Fibroblast of lung (primary cell): ENCODE measurements at places on chromosomes 16 and 17. TPM values are rescaled to one million over a fixed set of nuclear protein-coding genes. Genes with fewer than 3 reads are reported as not detected.

Gene TIMM22
- polyA plus RNA-seq = 17.4 and 21.9 TPM in 2 replicates

Gene EMP2
- 36.2 and 36.8 TPM in 2 replicates for polyA plus RNA-seq

Gene ARHGDIG
- 0.12 and 0.30 TPM in 2 replicates for polyA plus RNA-seq

Gene NLRC5
- polyA plus RNA-seq = 18.8 and 22.2 TPM in 2 replicates

Gene PERCC1
- polyA plus RNA-seq = not detected in 2 replicates

Gene ASB16
- polyA plus RNA-seq = 0.07 TPM in 1 of 2 replicates, not detected in the other

Gene MAP2K6
- polyA plus RNA-seq = 2.6 and 2.7 TPM in 2 replicates

Gene CCL13
- 1.7 TPM in 1 of 2 replicates, not detected in the other for polyA plus RNA-seq

Gene ATAD5
- polyA plus RNA-seq = 1.6 and 3.3 TPM in 2 replicates

Gene TPSB2
- polyA plus RNA-seq = not detected in 2 replicates

Gene UQCRC2
- polyA plus RNA-seq = 181 and 207 TPM in 2 replicates

Gene TRIM47
- 2.2 and 4.8 TPM in 2 replicates for polyA plus RNA-seq

Gene SLC5A10
- polyA plus RNA-seq = not detected in 2 replicates

Gene CHP2
- polyA plus RNA-seq = not detected in 2 replicates

Gene C17orf67
- 0.45 and 0.54 TPM in 2 replicates for polyA plus RNA-seq

Gene HYDIN
- polyA plus RNA-seq = 0.26 and 0.54 TPM in 2 replicates

Gene CFAP97D1
- 0.02 and 0.03 TPM in 2 replicates for polyA plus RNA-seq

Gene KIF2B
- polyA plus RNA-seq = not detected in 2 replicates

Gene FOXN1
- polyA plus RNA-seq = not detected in 2 replicates

Gene TP53TG3D
- polyA plus RNA-seq = 0.07 and 0.28 TPM in 2 replicates
